Activated CD8-positive, alpha-beta memory T cell treated with anti-CD3 and anti-CD28 coated beads, Interleukin-2, amount 10 ng/mL, durations not matched to agents 7 days and 5 days (primary cell): ENCODE measurements at places on chromosomes 1 and 21. TPM values are rescaled to one million over a fixed set of nuclear protein-coding genes. Genes with fewer than 3 reads are reported as not detected.

DNA sequence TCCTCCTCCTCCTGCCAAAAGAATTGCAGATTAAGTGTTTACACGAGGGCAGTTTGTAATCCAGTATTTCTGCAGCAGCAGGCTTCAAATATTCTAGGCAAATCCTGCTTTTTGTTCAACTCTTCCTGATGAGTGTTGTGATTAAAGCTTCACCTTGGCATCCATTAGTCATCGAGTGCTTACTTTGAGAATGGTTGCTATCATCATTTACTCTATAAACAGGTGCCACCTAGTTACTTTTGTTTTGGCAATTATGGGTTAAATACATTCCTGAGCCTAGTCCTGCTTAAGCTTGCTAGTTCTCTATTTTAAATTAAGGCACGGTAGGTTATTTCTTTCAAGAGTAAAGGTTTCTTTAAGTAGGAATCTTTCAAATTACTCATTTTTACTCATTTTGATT lies 20.3 kb downstream of the PDC start:
- H3K27me3 ChIP-seq = no peaks in the 10 kb centered on the region
- peaks cover 18% of the 10 kb centered on the region for H3K4me1 ChIP-seq
- no peak overlapping the region for H3K4me3 ChIP-seq
- H3K36me3 ChIP-seq = peaks cover 9% of the 10 kb centered on the region

DNA sequence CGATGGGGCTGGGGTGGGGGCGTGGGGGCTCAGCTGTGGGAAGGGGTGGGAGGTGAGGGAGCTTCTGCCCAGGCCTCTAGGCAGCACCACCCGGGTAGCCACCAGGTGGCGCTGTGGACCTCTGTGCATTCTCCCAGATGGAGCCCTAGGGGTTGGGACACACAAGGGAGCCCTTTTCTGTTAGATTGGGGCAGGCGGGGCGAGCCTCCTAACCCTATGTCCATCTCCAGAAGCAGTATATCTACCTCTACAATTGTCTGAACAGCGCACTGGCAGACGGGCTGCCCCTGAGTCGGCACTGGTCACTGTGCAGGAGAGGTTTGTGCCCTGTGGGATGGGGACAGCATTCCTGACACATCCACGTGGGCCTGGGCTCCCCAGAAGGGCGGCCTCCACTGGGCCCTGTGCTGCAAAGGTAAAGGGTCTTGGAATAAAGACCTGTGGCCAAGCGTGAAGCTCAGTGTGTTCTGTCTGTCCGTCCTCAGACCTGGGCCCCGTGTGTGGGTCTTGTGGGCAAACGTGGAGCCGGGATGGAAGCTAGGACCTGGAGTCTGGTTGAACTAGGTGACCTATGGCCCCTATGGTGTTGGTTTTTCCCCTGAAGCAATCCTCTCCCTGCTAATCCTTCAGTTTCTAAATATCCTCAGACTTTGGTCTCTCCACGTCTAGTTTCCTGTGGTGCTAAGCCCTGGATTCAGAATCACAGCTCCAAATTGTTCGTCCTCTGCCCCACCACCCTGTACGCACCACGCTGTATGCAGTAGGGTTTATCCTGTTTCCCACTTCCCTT lies 4.4 kb upstream of the LGR6 start:
- H3K27ac ChIP-seq = no peak overlapping the region
- no peak overlapping the region for H3K4me3 ChIP-seq
- no peaks in the 10 kb centered on the region for H3K36me3 ChIP-seq
- peaks cover 4% of the 10 kb centered on the region for H3K4me1 ChIP-seq
- peaks cover 9% of the 10 kb centered on the region for H3K27me3 ChIP-seq
- peak; percentile 83 for DNase-seq

ATF3 gene
- total RNA-seq = 36.5 TPM

DNA sequence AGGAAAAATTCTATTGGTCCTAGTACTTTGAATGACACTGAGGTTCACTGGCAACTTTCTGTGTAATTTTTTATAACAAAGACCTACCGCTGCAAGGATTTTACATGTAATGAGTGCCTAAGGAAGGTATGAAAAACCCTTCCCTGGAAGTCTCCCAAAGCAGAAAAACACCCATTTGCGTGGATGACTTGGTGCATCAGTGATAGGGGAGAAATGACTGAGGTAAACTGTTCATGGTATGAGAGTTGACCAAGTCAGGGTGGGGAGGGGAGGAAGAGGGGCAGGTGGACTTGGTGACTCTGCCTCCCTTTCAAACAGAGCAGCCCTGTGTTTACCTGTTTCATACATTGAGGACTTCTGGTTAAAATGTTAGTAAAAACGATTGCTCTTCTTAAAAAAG lies 78.8 kb upstream of the IPO9 start:
- H3K36me3 ChIP-seq = no peaks in the 10 kb centered on the region
- H3K4me1 ChIP-seq = peaks cover 15% of the 10 kb centered on the region
- H3K4me3 ChIP-seq = no peak overlapping the region
- no peak for DNase-seq
- no peak overlapping the region for H3K27ac ChIP-seq
- peaks cover 27% of the 10 kb centered on the region for H3K27me3 ChIP-seq

DNA sequence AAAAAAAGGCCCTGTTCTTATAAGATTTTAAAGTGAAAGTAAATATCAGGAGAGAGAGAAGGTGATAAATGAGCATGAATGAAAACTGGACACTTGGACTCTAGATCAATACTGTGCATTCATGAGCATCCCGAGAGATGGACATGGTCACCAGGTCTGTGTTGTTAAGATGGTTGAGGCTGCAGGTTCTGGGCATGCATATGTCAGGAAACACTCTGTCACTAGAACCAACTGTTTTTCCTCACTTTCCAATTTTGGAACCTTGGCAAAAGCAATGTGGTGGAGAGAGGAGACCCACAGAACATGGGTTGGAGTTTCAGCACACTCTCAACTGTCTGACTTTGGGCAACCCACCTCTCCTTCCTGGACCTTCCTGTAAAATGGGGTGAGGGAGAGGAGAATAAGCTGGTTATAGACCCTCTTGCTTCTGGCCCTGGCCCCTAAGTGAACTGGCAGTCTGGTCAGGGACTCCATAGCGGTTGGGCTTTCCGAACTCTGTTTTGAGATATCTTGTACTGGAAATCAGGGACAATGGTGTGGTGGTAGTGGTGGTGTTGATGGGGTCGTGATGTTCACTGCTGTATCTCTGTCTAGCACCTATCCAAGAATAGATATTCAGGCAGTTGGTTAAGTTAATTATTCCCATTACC lies 4.2 kb downstream of the MAN1C1 start:
- peak overlapping the region; percentile 75 for H3K27ac ChIP-seq
- H3K4me1 ChIP-seq = peaks cover 72% of the 10 kb centered on the region
- peaks cover 18% of the 10 kb centered on the region for H3K36me3 ChIP-seq

EFNA1 gene
- not detected for total RNA-seq
